Stromal cell of bone marrow (primary cell): ENCODE measurements at places on chromosomes 12 and 14.

GRCh38 chr14:55832122-55832911 lies 252.3 kb downstream of the KTN1 start:
- DNase-seq, result no peak

DNA sequence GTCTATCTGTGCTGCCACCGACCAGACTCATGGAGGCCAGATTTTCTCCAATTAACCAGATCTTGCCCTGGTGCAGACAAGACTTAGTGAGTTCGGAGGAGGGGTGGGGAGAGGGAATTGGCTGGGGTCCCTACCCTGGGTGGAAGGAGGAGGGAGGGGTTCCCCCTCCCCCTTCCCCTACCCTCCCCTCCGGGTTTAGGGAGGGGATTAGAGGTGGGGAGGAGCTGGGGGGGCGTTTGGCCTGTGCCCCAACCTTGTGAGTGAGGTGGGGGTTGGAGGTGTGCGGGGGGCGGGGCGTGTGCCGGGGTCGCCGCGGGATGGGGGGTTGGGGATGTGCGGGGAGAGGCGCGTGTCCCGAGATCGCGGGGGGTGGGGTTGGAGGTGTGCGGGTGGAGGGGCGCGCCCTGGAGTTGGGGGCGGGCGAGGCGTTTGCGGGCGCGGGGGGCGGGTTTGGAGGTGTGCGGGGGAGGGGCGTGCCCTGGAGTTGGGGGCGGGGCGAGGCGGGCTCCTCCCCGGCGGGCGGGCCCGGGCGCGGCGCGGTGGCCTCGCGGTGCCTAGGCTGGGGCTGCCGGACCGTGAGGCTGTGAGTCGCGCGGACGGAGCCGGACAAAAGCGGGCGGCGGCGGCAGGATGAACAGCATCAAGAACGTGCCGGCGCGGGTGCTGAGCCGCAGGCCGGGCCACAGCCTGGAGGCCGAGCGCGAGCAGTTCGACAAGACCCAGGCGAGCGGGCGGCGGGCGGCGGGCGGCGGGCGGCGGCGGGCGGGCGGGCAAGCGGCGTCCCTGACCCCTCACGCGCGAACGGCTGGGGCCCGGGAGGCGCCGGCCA lies at the start of gene HIP1R:
Gene HIP1R, plus strand, starts transcription at position 537 of the 829 bp plus-strand sequence. Its CDS starts 94 bp downstream, at position 631.
- DNase-seq, result no peak

DNA sequence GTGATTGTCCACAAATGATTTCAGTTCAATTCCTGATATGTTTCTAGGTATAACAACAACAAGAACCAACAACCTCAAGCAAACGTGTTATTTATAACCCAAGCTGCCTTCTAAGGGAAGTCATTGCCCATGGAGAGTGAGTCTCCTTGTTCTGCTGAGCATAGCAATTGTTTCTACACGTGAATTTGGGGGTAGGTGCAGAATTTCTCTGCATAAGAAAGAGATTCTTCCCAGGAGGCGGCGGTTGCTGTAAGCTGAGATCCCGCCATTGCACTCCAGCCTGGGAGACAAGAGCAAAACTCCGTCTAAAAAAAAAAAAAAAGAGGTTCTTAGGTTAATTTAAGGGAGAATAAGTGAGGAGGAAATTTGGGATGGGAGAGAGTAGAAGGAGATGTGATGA lies 226.5 kb upstream of the PELI2 start:
- DNase-seq, result no peak

- no peak for DNase-seq
These were observed 155.7 kb upstream of the GSC start for GRCh38 chr14:94925416-94926173.

GRCh38 chr12:130743606-130744005 lies 27.5 kb upstream of the RIMBP2 start:
- DNase-seq, result no peak

GRCh38 chr12:47904713-47905709 lies at the start of gene VDR:
TSS of gene VDR (minus strand) at chr12:47904994. CDS start at chr12:47879113, 25,881 bp downstream.
- DNase-seq, result peak; percentile 33

GRCh38 chr14:64703395-64704142 lies 655 bp upstream of the PLEKHG3 start:
- no peak for DNase-seq

- DNase-seq, result no peak
These were observed 1483.6 kb upstream of the SEL1L start for GRCh38 chr14:83017296-83017695.

- DNase-seq, result no peak
These were observed 115.9 kb downstream of the MED13L start for GRCh38 chr12:116161588-116161987.

- DNase-seq, result no peak
These were observed 96.7 kb downstream of the TRHDE start for GRCh38 chr12:72368719-72369422.
